ENCODE measurements at places on chromosomes 5 and 9. TPM values are rescaled to one million over a fixed set of nuclear protein-coding genes. Genes with fewer than 3 reads are reported as not detected.

ENTPD2 gene
- total RNA-seq = 2.7 TPM

WHRN gene
- total RNA-seq = 0.49 TPM

PCDHGA2 gene
- total RNA-seq = 6.2 TPM

ARHGEF39 gene
- total RNA-seq = 0.22 TPM

DAB2IP gene
- 53.0 TPM for total RNA-seq

PCDHGA9 gene
- 4.2 TPM for total RNA-seq

ADAMTS13 gene
- total RNA-seq = 3.6 TPM

MTX3 gene
- 9.7 TPM for total RNA-seq

NACC2 gene
- total RNA-seq = 37.0 TPM

HEMGN gene
- 0.11 TPM for total RNA-seq

DNA sequence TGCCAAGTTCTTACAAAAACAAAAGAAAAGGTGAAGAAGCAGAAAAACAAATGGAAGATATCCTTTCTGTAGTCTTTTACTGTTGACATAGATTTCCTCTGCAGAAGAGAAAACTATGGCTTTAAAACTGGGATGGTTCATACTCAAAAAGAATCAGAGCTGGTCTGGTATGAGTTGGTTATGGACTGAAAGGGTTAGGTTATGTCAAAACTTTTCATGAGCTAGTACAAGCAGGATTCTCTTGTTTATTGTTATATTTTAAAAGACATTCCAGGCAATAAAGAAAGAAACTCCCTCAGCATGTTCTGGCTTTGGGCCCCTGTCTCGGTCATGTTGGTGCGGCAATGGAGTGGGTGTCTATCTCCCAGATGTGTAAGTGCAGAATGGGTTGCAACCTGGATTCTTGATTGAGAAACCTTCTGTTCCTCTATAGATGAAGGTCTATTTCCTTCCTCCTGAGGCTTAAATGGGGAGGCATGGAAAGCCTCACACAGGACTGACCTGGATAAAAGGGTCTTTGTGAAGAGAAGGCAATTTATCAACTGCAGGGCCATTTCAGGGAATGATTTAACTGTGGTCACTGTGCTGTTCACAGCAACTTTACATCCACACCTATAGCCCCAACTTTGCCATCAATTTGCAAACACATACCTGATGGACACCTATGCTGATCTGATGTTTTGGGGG, 209.6 kb upstream of the TNC start:
- DNase-seq = no peak

DNA sequence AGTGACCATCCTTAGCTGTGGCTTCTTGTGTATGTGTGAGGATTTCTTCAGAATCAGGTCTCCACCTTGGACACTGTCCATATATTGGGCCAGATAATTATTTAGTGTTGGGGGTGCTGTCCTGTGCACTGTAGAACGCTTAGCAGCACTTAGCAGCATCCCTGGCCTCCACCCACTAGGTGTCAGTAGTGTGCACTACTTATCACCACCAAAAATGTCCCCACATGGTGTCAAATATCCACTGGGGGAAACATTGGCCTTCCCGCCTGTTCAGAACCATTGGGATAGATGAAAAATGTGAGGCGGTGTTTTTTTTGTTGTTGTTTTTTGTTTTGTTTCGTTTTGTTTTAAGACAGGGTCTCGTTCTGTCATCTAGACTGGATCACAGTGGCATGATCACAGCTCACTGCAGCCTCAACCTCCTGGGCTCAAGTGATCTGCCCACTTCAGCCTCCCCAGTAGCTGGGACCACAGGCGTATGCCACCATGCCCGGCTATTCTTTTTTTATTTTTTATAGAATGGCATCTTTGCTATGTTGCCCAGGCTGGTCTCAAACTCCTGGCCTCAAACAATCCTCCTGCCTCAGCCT, 67.7 kb downstream of the TENT4A start:
- no peak for DNase-seq

- DNase-seq = no peak
Measured at GRCh38 chr5:172334641-172335040, 51.1 kb upstream of the UBTD2 start.

GRCh38 chr5:1503241-1504068, 20.3 kb downstream of the LPCAT1 start:
- DNase-seq = peak; percentile 90

DNA sequence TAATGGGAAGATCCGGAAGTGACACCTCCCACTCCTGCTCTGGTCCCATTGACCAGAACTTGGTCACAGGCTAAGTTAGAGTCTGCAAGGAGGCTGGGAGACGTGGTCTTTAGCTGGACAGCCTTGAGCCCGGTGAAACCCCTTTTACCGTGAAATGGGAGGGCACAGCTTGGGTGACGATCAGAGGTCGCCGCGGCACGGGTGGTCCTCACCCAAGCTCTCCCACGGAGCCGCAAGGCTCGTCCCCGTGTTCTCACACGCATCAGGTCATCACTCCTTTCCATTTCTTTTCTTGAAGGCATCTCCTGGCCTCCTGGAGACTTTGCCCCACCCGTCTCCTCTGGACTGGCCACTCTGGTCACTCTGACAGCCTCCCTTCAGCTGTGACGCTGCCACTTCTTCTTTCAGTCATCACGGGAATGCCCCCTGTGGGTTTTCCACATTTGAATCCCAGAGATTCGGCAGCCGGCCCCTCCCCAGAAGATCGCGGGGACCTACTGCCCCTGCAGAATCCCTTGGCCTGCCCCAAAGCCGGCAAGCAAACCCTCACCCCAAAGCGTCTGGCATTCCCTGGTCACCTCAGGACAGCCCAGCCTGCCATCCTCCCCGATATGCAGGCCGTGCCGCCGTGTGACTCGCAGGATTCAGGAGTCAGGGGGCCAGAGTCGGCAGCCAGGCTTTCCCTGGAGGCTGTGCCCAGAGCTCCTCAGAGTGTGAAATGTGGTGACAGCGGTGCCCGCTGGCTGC, 18.9 kb upstream of the EGFL7 start:
- peak; percentile 69 for DNase-seq

DNA sequence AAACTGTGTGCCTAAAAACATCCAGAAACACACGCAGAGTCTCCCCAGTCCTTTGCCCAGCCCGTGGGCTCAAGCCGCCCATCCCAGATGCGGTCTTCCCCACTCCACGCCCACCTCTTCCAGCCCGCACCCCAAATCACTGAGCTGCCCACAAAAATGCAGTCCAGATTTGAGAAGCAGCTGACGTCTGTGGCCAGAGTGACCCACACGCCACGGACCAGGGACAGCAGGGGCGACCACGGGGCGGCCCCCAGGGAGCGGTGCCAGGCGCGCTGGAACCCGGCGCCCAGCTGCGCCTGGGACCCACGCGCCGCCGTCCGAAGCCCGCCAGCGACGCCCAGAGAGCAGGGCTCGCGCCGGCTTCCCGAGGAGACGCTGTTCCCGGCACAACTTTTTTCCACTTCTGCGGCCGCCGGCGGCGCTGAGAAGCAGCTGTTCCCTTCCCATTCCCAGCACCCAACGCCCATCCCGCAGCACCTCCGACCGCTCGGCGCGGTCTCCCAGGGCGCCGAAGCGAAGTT, 674 bp downstream of the LHFPL2 start:
- peak; percentile 83 for DNase-seq

GRCh38 chr9:119101048-119101447, 268.2 kb downstream of the BRINP1 start:
- no peak for DNase-seq

GRCh38 chr9:13967438-13967837, 346.5 kb downstream of the NFIB start:
- DNase-seq = no peak

GRCh38 chr5:172871536-172871935, 37.5 kb downstream of the ERGIC1 start:
- DNase-seq = no peak

GRCh38 chr9:17862101-17862500, 283.2 kb downstream of the SH3GL2 start:
- DNase-seq = no peak

- DNase-seq = no peak
Measured at GRCh38 chr9:6271508-6272228, 56.1 kb downstream of the IL33 start.

DNA sequence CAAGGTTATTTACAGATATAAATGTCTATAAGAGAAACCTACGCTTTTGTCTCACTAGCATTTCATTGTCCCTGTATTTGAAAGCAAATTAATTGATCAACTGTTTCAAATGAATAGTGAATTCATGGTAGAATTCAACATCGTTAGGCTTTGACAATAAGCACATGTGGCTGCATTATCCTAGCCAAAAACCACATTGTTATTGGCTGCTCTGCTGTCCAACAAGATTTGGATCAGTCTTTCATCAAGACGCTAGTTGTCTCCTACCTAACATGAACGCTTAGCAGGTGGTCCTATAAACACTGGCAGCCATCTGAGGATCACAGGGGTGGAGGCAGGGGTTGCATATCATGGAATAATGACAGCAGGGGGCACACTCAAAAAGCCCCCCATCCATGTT, 455.0 kb downstream of the CTNND2 start:
- DNase-seq = no peak

- no peak for DNase-seq
Measured at GRCh38 chr9:87256973-87257372, 240.7 kb upstream of the DAPK1 start.

DNA sequence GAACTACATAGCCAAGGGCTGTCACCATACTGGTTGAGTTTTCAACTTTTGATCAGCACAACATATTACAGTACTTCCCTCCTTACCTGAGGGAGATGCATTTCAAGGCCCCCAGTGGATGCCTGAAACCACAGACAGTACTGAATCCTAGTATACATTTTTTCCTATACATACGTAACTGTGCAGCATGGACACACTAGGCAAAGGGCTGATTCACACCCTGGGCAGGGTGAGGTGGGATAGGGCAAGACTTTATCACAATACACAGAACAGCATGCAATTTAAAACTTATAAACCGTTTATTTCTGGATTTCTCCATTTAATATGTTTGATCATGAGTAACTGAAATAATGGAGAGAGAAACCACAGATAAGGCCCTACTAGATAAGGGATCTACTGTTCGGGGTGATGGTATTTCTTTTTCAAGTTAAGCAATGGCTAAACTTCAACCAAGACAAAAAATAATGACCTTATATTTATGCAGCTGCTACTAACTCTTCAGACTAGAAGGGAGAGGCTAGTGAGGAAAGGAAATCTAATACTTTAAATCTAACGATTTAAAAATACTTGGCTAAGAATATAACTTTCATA, 186.9 kb upstream of the GNA14 start:
- no peak for DNase-seq

- no peak for DNase-seq
Measured at GRCh38 chr9:99057665-99058625, 47.0 kb upstream of the TGFBR1 start.

DNA sequence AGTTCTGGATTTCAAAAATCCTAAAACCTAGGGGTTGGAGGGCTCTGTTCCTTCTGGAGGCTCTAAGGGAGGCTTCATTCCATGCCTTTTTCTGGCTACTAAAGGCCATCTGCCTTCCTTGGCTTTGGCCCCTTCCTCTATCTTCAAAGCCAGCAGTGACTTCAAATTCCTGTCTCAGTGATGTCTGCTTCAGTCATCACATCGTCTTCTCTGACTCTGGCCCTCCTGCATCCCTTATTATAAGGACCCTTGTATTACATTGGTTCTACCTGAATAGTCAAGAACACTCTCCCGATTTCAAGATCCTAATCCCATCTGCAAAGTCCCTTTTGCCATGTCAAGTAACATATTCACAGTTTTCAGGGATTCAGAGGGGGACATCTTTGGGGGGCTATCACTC, 60.3 kb downstream of the GNA14 start:
- DNase-seq = no peak

DNA sequence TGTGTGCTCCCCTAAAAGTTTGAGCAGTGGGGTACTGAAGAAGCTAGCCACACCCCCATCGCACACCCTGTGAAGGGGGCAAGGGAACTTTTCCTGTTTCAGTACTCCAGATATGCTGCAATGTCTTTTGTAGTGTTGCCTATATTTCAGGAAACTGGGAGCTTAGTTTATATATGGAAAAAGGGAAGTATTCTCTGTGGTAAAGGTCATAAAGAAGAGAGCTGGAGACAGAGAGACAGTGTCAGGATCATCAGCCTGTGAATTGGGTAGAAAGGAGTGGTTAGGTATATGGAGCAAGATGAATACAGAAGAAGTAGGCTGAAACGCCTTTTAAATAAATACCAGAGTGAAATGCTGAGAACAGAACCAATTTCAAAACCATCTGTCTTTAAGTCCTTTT, 82.2 kb upstream of the C9orf72 start:
- no peak for DNase-seq

DNA sequence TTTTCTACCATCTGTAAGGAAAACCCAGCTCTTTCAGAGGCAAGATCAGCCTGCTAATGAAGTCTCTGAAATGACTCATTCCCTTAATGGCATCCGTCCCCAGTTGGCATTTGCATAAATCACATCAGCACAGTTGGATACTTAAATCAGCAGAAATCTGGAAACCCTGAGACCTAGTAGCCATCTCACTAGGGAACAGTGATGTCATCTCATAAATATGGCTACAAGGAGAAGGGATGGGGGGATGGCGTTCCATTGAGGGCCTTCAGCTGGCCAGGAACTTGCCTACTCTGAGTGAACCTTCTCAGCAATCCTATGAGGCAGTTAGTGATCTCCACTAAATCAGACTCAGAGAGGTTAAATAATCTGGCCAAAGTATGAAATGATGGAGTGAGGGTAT, 81.8 kb downstream of the CMYA5 start:
- no peak for DNase-seq

DNA sequence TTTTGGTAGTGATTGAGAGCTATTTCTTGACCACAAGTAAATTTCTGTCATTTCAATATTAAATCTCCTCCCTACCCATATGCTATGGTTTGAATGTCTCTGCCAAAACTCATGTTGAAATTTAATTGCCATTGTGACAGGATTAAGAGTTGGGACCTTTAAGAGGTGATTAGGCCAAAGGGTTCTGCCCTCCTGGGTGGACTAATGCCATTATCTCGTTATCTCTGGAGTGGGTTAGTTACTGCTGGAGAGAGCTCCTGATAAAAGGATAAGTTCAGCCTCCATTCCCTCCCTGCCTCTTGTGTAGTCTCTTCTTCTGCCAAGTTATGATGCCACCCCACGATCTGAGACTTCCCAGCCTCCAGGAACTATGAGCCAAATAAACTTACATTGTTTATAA, 3.6 kb upstream of the DRD1 start:
- no peak for DNase-seq

DNA sequence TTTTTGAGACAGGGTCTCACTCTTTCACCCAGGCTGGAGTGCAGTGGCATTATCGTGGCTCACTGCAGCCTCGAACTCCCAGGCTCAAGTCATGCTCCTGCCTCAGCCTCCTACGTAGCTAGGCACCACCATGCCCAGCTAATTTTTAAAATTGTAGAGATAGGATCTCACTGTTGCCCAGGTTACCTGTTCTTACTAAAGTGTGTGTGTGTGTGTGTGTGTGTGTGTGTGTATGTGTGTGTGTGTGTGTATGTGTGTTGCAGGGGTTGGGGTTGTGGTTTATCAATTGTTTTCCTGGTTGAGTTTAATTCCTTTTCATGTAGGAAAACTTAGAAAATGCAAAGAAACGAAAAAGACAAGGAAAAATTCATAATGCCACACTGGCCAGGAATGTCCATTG, 21.8 kb downstream of the RNF44 start:
- DNase-seq = no peak

DNA sequence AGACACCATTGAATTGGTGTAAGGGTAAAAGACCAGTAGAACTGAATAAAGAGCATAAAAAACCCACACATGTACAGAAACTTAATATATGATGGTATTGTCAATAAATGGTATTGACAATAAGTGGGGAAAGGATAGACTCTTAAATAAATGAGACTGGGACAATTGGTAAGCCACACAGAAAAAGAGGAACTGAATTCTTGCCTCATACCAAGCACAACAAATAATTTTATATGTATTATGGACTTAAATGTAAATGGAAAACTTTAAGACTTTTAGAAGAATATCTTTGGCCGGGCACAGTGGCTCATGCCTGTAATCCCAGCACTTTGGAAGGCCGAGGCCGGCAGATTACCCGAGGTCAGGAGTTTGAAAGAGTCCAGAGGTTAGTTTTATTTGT, 37.9 kb upstream of the PPP2CA start:
- DNase-seq = no peak
